ENCODE measurements at places on chromosomes 12 and 14. TPM values are rescaled to one million over a fixed set of nuclear protein-coding genes. Genes with fewer than 3 reads are reported as not detected.

DNA sequence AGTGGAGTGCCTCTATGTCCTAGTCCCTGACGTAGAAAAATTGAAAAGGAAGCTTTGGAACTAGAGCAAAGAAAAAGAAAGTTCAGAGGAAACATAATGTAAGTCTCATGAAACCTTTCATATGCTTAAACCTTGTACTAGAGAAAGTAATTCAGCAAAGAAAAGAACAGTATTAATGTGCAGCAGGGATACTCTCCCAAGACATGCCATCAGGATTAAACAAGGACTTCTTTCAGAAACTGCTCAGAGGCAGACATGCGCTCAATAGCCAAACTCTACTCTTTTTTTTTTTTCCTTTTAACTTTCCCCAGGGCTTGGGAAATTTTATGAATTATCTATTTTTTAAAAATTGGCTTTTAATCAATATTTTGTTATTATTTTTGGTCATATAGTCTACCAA, 7.1 kb upstream of the ASB8 start:
- DNase-seq, result no peak

The SMAGP gene
- total RNA-seq, result 10.1 TPM

The KITLG gene
- total RNA-seq, result 9.6 TPM

The MYL2 gene
- total RNA-seq, result not detected

GRCh38 chr12:13724136-13724535, 257.3 kb downstream of the GRIN2B start:
- no peak for DNase-seq

GRCh38 chr14:31208546-31209424, 1.2 kb upstream of the HECTD1 start:
- DNase-seq, result no peak

DNA sequence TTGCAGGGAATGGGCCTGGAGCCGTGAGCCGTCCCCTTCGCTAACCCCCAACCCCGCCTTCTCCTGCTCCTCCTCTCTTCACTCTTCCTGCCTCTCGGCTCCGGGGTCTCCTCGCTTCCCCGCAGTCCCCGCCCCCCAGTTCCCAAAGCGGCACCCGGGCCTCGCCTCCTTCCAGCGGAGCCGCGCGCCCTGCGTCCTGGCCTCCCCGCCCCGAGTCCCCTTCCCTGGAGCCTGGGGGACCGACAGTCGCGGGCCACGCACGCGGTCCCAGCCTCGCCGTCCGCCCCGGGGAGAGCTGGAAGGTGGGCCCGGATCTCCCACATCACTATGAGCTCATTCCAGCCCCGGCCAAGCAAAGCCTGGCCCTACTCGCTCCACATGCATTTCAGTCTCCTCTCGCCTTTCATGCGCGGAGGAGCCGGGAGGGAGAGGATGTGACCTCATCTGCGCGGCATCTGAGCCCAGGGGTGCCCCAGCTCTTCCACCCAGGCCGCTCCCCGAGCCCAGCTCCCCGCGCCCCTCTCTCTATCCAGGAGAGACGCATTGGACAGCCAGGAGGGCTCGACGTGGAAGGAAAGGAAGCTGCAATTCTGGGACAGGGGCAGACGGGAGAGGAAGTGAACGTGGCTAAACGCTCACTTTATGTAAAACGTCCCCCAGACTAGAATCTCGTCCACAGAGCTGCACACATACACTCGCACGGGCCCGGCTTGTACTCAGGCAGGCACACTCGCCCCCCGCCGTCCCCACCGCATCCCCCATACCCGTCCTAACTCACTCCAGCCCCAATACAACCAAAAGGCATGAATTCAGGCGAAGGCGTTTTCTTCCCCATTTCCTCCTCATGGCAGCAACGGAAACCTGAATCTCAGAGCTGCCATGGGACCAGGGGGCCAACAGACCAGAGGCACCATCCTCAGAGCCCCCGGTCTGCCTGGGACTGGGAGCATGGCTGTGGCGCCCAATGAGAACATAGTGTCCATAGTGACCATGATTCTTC, 108.7 kb upstream of the CCND2 start:
- DNase-seq, result no peak

The PPP1R36 gene
- total RNA-seq, result 1.3 TPM

The LLPH gene
- 25.4 TPM for total RNA-seq

The ACVRL1 gene
- total RNA-seq, result 85.2 TPM

- no peak for DNase-seq
Measured at GRCh38 chr12:532908-533565, 73.3 kb downstream of the B4GALNT3 start.

- DNase-seq, result no peak
Measured at GRCh38 chr12:76621582-76622024, 62.0 kb upstream of the OSBPL8 start.

GRCh38 chr14:82897469-82898308, 1364.0 kb upstream of the SEL1L start:
- no peak for DNase-seq

- no peak for DNase-seq
Measured at GRCh38 chr12:28693565-28694219, 455.4 kb upstream of the FAR2 start.

The SIX6 gene
- total RNA-seq, result not detected
